ENCODE measurements at places on chromosomes 16 and 17. TPM values are rescaled to one million over a fixed set of nuclear protein-coding genes. Genes with fewer than 3 reads are reported as not detected.

Gene NETO2
- 14.8 TPM for total RNA-seq

Gene CDK3
- 0.22 TPM for total RNA-seq

Gene ZNF750
- under 0.01 TPM for total RNA-seq

Gene TBC1D3C
- total RNA-seq: not detected

Gene B4GALNT2
- not detected for total RNA-seq

- DNase-seq: no peak
Observed at GRCh38 chr17:2856727-2857126, 60.5 kb downstream of the RAP1GAP2 start.

DNA sequence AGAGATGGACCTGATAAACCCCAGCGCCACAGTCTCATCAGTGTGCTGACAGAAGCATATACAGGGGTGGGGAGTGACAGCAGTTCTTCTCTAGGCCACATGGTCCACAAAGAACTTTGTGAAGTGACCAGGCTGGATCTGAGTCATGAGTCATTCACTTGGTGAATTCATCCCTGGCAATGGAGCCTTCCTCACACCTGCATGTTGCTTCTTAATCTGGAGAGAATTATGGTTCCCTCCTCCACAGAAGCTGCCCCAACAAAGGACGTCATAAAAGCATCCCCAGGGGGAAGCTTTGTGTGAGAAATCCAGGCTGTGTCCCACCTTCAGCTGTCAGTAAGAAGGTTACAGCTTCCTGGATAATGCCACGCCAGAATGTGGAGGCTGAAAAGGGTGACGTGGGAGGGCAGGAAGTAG, 215.6 kb upstream of the MAF start:
- DNase-seq: no peak
